ENCODE measurements at places on chromosomes 16 and 17.

GRCh38 chr17:632560-632959 is 82.1 kb downstream of the VPS53 start:
- DNase-seq, result no peak

- no peak for DNase-seq
These were observed 406.0 kb upstream of the MAF start for GRCh38 chr16:80006241-80007215.

DNA sequence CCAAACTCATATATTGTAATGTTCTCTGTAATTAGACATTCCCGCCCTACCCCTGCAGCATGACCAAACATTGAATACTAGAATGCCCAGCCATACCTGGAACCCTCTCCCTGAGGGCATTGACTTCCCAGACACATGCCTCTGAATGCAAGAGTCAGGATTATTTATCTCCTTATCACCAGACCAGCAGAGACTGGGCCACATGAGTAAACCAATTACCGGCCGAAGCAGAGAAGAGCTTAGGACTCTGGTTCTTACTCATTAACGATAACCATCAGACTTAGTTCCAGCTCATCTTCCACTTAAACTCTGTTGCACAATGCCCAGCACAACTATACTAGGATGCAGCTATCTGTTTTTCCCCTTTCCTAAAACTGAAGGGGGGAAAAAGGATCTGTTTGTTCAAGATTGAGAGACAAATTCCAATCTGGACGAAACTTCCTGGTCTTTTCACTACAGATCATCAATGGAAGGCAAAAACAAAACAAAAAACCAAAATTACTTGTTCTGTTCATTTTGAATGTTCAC is 88.2 kb upstream of the CORO6 start:
- no peak for DNase-seq

GRCh38 chr16:52090080-52090479 is 456.9 kb downstream of the TOX3 start:
- DNase-seq, result no peak

- DNase-seq, result no peak
These were observed 277.7 kb downstream of the UTP18 start for GRCh38 chr17:51537996-51538550.

DNA sequence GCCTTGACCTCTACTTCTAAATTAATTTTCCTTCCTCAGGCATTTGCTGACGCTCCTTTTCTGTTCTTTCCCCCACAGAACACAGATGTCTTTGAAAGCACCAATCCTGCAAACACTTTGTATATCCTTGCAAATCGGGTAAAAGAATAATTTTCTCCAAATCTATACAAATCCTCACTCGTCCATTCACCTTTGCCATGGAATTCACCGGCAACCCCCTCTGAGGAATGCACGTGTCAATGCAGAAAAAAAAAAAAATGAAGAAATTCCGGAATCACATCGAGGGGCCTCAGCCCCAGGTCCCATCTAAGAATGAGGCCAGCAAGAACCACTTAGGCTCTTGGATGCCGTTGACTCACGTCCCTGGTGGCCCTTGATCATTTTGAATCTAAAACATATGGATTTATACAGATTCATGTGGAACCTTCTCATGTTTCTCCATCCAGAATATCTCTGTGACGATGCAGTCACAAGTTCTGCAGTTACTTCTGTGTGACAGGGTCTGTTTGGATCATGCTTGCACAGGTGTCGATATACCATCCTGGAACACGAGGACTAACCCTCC is 136.9 kb downstream of the RBFOX3 start:
- no peak for DNase-seq

GRCh38 chr16:10169031-10169430 is 13.2 kb downstream of the GRIN2A start:
- no peak for DNase-seq

DNA sequence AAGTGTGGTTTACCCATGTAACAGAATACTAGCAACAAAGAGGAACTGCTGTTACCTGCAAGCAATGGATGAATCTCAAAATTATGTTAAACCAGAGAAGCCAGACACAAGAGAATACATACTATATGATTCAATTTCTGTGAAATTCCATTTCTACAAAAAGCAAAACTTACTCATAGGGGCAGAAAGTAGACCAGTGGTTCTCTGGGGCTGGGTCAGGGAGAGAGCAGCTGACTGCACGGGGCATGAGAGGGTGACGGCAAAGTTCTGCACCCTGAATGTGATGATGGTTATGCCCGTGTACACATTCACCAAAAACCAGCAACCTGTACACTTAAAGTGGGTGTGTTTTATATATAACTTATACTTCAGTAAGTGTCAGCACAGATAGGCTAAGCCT is 3.1 kb downstream of the ZNF843 start:
- DNase-seq, result no peak

DNA sequence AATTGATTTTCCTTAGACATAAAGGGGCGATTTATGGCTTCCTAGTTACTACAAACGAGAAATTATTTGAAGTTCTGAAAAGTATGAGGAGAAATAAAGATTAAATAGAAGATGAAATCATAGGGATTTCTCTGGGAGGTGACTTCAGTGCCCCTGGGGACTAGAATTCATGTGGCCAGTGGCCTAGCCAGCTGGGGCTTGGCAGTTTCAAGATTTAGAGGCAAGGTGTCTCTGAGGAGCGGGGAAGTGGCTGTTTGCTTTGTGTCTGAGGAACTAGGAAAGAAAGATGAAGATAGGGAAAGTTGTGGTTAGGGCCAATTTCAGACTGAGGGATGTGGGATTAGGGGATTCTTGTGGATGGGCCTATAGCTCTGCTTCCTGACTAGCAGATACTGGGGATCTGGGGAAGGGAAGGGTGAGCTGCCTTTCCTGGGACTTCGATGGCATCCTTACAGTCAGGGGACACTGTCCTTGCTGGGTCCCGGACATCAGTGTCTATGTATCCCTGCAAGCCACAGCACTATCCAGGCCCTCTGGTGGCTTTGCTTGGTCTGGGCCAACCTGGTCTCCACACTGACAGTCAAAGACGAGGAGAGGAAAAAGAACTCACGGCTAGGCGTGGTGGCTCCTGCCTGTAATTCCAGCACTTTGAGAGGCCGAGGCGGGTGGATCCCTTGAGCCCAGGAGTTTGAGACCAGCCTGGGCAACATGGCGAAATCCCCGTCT is 22.4 kb upstream of the MEOX1 start:
- no peak for DNase-seq

GRCh38 chr16:30546115-30546514 is 11.5 kb upstream of the ZNF747 start:
- DNase-seq, result no peak

DNA sequence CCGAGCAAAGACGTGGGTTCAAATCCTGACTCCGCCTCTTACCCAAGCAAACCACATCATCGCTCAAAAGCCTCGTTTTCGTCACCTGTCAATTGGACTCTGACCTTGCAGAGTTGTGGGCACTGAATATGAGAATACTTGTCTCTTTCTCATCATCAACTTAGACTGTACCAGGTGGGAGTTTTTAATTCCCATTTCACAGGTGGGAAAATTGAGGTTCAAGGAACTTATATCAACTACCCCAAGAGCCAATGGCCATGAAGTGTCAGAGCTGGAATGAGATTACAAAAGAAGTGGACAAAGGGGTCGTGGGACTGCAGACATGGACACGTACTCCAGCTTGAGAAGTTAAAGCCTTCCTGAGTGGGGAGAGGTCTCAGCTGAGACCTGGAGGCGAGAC is 10.8 kb downstream of the TMEM114 start:
- no peak for DNase-seq

DNA sequence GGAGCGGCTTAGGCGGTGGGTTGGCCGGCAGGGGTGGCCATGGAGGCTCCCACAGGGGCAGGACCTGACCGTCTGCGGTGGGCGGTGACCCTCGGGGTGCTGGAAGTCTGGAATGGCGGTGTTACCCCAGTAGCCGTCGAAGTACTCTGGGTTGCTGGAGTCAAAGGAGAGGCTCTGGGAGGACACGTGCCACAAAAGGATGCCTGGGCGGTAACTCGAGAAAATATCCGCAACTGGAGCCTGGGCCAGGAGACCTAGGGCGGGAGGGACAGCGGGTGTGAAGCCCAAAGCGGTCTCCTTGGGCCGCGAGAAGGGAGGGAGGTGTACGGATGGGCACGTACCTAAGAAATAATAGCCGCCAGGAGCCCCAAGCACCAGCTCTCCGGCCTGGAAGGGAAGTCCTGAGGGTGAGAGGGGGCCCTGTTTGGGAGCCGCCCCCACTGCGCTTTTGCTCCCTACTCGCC is 4.6 kb downstream of the ITGA2B start:
- peak; percentile 25 for DNase-seq

DNA sequence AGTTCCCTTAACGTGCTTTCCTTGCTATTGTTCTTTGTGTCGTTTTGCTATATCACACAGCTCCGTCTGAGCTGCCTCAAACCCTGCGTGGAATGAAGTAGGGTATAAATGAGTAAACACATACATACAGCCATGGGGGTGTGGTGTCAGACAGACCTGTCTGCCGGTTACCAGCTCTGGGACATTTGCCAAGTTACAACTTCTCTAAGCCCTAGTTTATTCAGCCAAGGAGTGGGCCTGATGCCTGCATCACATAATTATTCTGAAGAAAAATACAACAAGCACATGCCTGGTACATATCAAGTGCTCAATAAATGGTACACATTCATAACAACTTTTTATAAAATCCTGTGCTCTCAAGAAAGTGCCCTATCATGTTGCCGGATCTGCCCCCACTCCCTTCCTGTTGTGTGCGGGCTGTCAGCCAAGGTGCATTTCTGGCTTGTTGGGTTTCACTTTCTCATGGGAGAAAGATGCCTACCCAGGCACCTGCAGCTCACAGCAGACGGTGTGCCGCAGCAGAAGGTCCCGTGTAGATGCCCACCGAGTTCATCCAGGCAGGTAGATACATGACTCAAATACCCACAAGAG is 30.5 kb downstream of the SMPD3 start:
- no peak for DNase-seq

DNA sequence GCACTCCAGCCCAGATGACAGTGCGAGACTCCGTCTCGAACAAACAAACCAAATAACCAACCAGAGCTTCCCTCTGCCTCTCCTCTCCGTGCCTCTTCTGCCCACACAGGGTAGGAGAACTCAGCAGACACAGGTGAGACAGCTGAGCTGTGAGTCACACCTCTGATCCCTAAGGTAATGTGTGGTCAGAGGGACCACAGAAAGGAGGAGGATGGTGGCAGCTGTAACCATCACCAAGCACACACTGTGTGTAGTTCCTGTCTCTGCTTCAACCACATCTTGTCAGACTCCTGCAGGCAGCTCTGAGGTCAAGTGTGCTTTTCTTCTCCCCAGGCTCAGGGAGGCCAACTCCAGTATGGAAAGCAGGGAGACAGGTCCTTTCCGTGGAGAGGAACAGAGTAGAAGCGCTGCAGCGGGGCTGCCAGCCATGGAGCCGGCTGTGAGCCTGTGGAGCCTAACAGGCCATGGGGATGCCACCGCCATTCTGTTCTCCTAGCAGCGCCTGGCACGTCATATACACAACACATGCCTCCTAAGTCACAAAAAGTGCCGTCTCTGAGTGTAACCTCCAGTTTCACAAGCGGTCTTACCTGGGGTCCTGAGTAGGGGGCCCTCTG is 7.1 kb downstream of the NUDT16L1 start:
- no peak for DNase-seq

DNA sequence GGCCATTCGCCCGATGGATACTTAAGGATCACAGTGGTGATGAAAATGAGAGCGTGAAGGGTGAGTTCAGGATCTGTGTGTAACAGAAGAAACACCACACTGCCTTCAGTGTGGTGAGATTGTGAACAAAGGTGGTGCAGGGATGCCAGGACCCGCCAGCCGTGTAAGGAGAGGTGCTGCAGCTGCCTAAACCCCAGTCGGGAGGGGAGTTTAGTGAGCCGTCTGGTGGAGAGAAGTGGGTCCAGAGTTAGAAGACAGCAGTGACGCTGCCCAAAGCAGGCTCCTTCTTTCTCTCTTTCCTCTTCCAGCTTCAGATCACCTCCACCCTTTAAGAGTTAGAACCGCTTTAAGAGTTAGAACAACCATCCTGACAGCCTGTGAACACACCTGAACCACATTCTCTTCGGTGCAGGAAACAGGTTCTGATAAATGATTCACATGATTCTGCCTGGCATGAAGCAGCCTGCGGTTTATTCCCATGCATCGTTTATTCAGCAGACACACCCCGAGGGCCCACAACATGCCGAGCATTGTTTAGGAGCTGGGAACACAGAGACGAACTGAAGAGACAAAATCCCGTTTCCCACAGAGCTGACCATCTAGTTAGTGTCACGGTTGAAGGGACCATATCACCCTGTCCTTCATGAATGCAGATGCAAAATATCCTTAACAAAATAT is 84.0 kb upstream of the DNAH17 start:
- no peak for DNase-seq

DNA sequence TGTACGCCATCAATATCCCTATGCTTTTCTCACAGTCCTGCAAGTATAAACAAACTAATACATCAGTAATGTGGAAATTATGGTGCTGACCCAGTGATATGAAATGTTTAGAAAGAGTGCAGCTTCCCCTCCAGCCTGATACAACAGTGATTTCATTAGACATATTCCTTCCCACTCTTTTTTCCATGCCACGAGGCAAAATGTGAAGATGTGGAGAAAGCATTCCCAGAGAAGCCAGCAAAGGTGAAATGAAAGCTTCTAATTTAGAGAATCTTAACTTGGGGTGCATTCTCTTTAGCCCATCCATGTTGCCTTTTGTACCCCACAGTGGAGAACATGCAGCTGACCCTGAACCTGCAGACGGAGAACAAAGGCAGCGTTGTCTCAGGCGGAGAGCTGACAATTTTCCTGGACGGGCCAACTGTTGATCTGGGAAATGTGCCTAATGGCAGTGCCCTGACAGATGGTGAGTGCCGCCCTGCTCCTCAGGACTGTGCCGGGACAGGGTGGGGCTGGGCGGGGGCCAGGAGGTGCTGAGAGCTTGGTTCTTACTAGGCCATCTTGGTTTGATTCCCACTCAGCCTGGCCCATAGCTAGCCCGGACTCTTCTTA is 77.8 kb downstream of the WWP2 start:
- no peak for DNase-seq

DNA sequence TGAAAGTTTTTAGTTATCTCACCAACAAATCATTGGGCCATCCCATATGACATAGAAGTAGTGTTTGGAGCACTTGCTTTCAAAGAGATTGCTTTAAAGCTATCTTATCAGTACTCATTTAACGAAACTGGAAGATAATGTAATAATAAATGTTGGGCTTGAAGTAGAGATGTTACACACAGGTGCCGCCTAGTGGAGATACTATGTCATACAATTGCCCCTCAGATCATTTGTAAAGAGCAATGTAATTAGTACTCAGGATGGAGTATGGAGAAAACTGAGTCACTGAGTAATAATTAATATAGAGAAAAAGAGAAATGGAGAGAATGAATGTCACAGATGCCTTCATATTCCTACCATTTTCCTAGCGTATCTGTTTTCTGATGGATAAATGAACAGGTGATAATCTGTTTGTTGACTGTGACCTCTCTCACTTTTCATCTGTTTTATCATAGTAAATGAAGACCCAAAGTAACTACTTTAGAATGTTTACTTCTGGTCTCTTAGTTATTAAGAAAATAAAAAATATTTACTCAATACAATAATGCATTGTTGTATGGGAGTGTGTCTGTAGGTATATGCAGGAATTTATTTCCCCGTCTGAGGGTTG is 80.4 kb downstream of the EFCAB5 start:
- peak; percentile 67 for DNase-seq
